ENCODE measurements at places on chromosomes 13 and 19. TPM values are rescaled to one million over a fixed set of nuclear protein-coding genes. Genes with fewer than 3 reads are reported as not detected.

DLL3 gene
- 0.53 TPM for total RNA-seq

S1PR4 gene
- not detected for total RNA-seq

SPRED3 gene
- total RNA-seq: 0.15 TPM

GRCh38 chr13:99352351-99353245 lies 45.4 kb upstream of the GPR183 start:
- H3K4me1 ChIP-seq: no peaks in the 10 kb centered on the region
- H3K27me3 ChIP-seq: no peaks in the 10 kb centered on the region
- H3K36me3 ChIP-seq: peaks cover 10% of the 10 kb centered on the region

GRCh38 chr13:40798380-40798779 lies 9.0 kb downstream of the SLC25A15 start:
- H3K4me1 ChIP-seq: peaks cover 59% of the 10 kb centered on the region
- no peak overlapping the region for H3K4me3 ChIP-seq
- DNase-seq: no peak
- H3K27ac ChIP-seq: no peak overlapping the region
- no peaks in the 10 kb centered on the region for H3K27me3 ChIP-seq
- peaks cover 33% of the 10 kb centered on the region for H3K36me3 ChIP-seq

DNA sequence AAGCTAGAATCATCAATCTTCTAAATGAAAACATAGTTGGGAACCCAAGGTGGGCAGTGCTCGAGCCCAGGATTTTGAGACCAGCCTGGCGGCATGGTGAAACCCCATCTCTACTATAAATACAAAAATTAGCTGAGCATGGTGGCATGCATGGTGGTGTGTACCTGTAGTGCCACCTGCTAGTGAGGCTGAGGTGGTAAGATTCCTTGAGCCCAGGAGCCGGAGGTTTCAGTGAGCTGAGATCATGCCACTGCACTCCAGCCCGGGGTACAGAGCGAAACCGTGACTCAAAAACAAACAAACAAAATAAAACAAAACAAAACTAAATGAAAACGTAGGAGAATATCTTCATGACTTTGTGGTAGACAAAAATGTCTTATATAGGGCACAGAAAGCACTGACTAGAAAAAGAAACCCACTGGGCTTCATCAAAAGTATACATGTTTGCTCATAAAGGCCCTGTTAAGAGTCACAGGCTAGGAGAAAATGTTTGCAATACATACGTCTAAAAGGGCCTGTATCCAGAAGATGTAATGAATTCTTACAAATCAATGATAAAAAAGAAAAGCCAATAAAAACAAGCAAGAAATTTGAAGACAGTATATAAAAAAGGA lies 353.6 kb downstream of the FGF9 start:
- H3K27ac ChIP-seq: no peak overlapping the region
- no peaks in the 10 kb centered on the region for H3K27me3 ChIP-seq
- no peaks in the 10 kb centered on the region for H3K36me3 ChIP-seq
- no peak for DNase-seq
- no peaks in the 10 kb centered on the region for H3K4me1 ChIP-seq
